ENCODE measurements at places on chromosomes 7 and 10. TPM values are rescaled to one million over a fixed set of nuclear protein-coding genes. Genes with fewer than 3 reads are reported as not detected.

CHST12 gene
- total RNA-seq: 20.3 TPM

OR2A1 gene
- total RNA-seq: not detected

C10orf120 gene
- total RNA-seq: not detected

SMNDC1 gene
- 34.1 TPM for total RNA-seq

DNA sequence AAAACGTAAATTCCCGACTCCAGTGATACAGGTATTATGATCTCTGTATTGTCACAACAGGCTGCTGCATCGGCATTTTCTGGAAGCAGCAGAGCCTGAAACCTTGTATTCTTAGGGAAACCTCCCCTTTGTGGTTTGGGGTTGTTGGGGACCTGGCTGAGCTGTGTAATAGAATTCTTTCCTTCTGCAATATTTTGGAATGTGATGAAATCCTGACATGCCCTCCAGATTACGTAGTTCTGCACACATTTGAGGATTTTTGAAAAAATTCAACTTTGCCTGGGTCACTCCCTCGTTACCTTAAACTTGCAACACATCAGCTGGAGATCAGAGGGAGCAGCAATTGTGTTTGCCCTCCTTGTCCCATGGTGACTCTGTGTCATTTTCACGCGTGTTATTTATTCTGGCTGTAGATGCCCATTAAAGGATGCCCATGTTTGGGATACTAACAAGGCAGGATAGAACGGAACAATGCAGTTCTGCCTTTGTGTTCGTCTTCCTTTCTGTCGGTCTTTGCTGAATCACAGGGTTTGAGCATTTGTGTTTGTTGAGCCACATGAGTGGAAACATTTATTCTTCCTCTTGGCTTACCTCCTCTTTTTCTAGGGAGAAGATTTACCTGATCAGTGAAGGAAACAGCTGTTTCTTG, 181.7 kb downstream of the TCF7L2 start:
- DNase-seq: no peak

DNA sequence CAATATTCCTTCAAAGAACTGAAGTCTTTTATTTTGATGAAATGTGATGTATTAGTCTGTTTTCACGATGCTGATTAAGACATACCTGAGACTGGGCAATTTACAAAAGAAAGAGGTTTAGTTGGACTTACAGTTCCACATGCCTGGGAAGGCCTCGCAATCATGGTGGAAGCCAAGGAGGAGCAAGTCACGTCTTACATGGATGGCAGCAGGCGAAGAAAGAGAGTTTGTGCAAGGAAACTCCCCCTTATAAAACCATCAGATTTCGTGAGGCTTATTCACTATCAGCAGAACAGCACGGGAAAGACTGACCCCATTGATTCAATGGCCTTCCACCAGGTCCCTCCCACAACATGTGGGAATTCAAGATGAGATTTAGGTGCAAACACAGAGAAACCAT, 750.3 kb upstream of the KCND2 start:
- DNase-seq: no peak

DNA sequence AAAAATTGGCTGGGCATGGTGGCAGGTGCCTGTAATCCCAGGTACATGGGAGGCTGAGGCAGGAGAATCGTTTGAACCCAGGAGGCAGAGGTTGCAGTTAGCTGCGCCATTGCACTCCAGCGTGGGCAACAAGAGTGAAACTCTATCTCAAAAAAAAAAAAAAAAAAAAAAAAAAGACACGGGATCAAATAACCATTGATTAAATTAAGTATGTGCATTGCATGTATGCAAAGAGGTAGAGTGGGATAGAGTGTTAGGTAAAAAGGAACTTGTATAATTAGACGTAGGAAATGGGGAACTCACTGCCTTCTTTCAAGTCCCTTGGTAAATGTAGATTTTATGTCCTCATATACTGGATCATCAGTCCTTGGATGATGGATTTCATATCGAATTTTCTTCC, 13.1 kb downstream of the VCL start:
- no peak for DNase-seq
